Esophagus squamous epithelium (tissue), 5 donors: ENCODE measurements at places on chromosomes 1 and 21. TPM values are rescaled to one million over a fixed set of nuclear protein-coding genes. Genes with fewer than 3 reads are reported as not detected.

DNA sequence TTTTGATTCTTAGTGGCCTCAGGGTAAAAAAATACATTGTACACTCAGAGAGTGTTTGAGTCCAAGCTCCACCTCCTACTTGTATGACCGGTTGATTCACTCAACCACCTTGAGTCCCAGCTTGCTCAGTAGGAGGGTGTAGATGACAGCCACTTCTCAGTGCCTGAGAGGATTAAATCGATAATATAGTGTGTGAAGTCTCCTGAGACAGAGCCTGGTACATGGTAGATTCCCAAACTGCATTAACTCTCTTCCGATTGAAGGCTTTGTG is 38.4 kb downstream of the NCMAP start:
- H3K4me3 ChIP-seq = no peak overlapping the region
- H3K36me3 ChIP-seq = no peaks in the 10 kb centered on the region
- no peaks in the 10 kb centered on the region for H3K4me1 ChIP-seq
- H3K27me3 ChIP-seq = no peaks in the 10 kb centered on the region
- no peak overlapping the region for H3K27ac ChIP-seq
- DNase-seq = no peak

- DNase-seq = no peak
- no peak overlapping the region for H3K4me3 ChIP-seq
- H3K27me3 ChIP-seq = no peaks in the 10 kb centered on the region
These were observed 7.5 kb downstream of the TAF1A start for GRCh38 chr1:222582099-222582774.

GRCh38 chr1:212979340-212980122 is 29.2 kb downstream of the VASH2 start:
- no peak for DNase-seq
- H3K27me3 ChIP-seq = no peaks in the 10 kb centered on the region
- no peak overlapping the region for H3K4me3 ChIP-seq

SDC3 gene
- 11.6 TPM for total RNA-seq

SEC16B gene
- 0.61 TPM for total RNA-seq

SMYD2 gene
- total RNA-seq = 35.5 TPM

DNA sequence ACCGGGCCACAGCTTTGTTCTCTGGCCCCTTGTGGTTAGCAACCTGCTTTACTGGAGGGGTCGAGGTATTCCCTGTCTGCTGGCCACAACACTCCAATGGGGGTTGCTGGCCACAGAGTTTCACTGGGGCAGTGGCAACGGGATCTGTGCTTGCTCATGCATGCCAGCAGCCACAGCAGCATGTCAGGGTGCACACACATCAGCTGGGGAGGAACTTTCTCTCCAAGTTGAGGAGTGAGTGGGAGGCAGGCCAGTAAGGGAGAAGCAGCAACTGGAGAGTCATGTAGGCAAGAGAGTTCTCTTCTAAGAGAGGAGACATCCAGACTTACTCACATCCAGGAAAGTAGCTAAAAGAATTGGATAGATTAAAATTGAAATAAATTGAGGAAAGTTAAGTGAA is 38.0 kb downstream of the SAMD13 start:
- no peak overlapping the region for H3K27ac ChIP-seq
- no peak for DNase-seq
- H3K4me3 ChIP-seq = no peak overlapping the region
- no peaks in the 10 kb centered on the region for H3K27me3 ChIP-seq
